ENCODE measurements at places on chromosomes 13 and 19.

GRCh38 chr13:56317841-56318240, 822.9 kb upstream of the PRR20A start:
- no peak for DNase-seq

- DNase-seq: no peak
These were observed 39.2 kb downstream of the TSSK6 start for GRCh38 chr19:19475849-19476828.

- no peak for DNase-seq
These were observed 94.4 kb downstream of the CACNA1A start for GRCh38 chr19:13411899-13412298.

DNA sequence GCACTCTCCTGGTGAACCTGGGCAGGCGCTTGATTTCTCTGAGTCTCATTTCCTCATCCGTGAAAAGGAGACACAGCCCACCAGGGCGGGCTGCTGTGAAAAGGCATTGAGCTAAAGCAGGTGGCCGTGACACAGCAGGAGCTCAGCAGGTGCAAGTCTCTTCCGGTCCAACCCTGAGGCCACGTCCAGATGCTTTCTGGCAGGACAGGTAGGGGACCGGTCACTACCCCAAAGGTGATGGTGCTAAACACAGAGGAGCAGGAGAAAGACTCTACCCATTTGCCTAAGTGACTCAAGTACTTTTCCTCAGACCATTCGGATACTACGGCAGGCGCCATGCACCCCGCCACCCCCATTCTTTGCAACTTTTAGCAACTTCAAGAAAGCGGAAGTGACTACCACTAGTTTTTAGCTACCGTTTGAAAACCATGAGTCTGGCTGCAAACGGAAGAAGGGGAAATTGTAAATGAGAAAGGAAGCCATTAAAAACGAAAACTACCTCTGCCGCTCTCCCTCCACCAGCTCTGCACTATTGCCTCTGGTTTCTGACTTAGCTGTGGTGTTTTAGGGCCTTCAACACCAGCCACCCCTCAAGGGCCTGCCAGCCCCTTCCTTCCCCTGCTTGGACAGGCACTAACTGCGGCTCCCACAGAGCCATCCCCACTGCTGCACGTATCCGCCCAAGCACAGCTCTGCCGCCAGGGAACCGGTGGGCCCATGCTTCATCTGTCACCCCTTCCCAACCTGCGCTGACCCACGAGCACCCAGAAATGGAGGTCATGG, 4.8 kb downstream of the PPP6R1 start:
- DNase-seq: peak; percentile 64

DNA sequence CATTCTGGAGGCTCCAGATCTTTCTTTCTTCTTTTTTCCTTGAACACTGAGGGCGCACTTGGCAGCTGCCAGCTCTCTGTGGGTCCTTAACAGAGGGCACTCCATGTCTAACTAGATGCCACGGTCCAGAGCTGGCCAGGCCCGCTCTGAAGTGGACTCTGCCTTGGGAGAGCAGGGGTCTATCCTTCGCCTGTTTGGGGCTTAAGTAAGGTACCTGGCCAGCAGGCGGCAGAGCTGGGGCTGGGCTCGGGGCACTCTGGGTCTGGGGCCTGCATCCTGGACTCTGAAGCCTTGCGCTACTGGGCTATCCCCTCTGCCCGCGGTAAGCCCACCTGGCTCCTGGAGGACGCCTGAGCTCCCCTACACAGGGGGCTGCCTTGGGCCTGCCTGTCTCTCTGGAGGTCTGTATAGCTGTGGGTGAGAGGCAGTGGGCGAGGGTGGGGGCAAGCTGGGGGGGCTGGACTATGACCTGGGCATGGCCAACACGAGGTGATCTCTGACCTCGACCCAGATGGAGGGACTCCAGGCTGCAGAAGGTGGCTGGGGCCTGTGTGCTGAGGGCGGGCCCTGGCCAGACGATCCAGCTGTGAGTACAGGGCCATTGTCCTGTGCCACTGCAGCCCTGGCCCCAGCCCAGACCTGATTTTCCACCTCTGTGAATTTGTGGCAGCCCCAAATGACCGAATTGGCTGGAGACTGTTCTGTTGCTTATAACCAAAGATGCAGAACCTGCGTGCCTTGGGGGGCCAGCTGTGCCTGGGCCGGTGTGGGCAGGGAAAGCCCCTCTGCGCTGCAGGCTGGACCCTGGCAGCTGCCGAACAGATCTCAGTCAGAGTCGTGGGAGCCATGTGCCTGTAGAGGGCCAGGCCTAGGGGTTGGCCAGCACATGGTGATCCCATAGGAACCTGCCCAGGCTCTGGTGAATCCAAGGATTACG, 26.5 kb downstream of the CEBPG start:
- DNase-seq: no peak

GRCh38 chr13:108985166-108985565, 355.8 kb downstream of the MYO16 start:
- DNase-seq: no peak

- no peak for DNase-seq
These were observed 108.5 kb upstream of the GPC6 start for GRCh38 chr13:93118081-93118615.

DNA sequence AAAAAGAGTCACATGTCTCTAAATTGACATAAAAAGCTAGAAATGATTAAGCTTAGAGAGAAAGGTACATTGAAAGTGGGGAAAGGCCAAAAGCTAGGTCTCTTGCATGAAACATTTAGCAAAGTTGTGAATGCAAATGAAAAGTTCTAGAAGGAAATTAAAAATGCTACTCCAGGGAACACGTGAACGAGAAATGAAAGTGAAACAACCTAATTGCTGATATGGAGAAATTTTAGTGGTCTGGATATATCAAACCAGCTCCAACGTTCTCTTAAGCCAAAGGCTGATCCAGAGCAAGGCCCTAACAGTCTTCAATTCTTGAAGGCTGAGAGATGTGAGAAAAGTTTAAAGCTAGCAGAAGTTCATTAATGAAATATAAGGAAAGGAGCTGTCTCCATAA, 419.8 kb downstream of the SLITRK6 start:
- no peak for DNase-seq

- no peak for DNase-seq
These were observed 184.1 kb downstream of the ZNF536 start for GRCh38 chr19:30556230-30556711.

- DNase-seq: peak; percentile 25
These were observed 50.0 kb upstream of the WDFY2 start for GRCh38 chr13:51534041-51534817.

GRCh38 chr13:42071672-42072419, 23.4 kb downstream of the DGKH start:
- no peak for DNase-seq

- no peak for DNase-seq
These were observed 84.3 kb downstream of the TEX29 start for GRCh38 chr13:111404746-111405145.

- DNase-seq: no peak
These were observed 55.8 kb downstream of the CPAMD8 start for GRCh38 chr19:16970821-16971220.

Measured in activated naive CD4-positive, alpha-beta T cell treated with Interleukin-2 at 50 U/mL for 16 hours (primary cell).